Right forelimb (tissue), 1 donor: ENCODE measurements at places on chromosomes 7 and 10.
A peak's percentile ranks its signal among the peaks of the same experiment; 100 is the strongest.

GRCh38 chr10:113431398-113432160 lies 121.3 kb upstream of the HABP2 start:
- peak; percentile 84 for DNase-seq

- DNase-seq = no peak
Measured at GRCh38 chr10:68084469-68084868, 9.4 kb upstream of the HERC4 start.

GRCh38 chr10:100370714-100371481 lies 23.9 kb downstream of the SCD start:
- DNase-seq = peak; percentile 78

DNA sequence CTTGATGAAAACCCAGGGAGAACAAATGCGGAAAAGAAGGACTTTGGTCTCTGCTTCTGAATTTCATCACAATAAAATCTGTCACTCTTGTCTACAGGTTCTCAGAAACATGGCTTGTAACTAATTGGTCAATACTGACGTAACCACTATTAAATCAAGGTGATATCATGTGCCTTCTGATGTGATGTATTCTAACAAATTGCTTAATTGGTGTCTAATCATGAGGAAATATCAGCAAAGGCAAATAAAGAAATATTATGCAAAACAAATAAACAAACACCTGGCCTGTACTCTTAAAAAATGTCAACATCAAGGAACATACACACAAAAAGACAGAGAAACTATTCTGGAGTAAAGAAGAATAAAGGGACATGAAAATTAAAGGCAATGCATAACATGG lies 1165.0 kb downstream of the NXPH1 start:
- DNase-seq = no peak
